ENCODE measurements at places on chromosomes 6 and 20.

GRCh38 chr6:79330704-79331103 is 96.2 kb upstream of the HMGN3 start:
- peak; percentile 79 for DNase-seq

- peak; percentile 25 for DNase-seq
Measured at GRCh38 chr6:136249336-136249735, 775 bp downstream of the MTFR2 start.

- DNase-seq = no peak
Measured at GRCh38 chr6:133377219-133377618, 136.1 kb downstream of the EYA4 start.

- DNase-seq = no peak
Measured at GRCh38 chr20:52098186-52098585, 93.4 kb downstream of the ZFP64 start.

DNA sequence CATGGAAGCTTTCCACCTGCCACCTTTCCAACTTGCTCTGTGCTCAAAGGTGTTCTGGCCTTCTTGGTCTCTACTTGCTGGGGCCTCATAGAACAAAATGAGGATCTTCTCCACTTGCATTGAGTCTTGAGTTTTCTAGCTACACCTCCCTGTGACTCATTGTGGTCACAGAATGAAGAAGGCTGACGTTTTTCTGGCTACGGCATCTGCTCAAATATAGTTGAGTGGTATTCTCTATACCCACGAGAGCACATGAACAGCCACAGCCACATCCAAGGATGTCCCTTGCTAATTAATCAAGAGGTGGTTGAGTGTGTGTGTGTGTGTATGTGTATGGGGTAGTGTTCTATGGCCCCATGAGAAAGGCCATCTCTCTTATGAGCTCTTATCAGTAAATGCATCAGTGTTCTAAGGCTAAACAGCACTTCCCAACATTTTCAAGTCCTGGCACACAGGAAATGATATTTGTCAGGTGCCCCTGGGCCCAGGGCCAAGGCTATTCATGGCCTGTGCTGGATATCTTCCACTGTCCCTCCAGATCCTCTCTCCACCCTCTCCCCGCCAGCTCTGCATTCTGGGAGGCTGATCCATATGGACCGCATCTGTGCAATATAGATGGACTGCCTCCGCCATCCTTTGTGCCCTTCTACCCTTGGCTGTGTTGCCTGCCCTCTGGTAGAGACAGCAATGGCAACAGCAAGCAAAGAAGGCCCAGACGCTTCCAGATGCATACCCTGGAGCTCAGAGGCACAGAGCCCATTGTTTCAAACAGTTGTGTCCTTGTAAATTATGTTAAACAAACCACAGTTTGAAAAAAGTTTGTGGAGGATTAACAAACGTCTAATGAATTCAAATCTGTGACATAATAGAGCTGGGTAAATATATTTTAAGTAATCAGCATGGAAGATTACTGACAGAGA is 150.2 kb downstream of the LRFN2 start:
- peak; percentile 80 for DNase-seq

DNA sequence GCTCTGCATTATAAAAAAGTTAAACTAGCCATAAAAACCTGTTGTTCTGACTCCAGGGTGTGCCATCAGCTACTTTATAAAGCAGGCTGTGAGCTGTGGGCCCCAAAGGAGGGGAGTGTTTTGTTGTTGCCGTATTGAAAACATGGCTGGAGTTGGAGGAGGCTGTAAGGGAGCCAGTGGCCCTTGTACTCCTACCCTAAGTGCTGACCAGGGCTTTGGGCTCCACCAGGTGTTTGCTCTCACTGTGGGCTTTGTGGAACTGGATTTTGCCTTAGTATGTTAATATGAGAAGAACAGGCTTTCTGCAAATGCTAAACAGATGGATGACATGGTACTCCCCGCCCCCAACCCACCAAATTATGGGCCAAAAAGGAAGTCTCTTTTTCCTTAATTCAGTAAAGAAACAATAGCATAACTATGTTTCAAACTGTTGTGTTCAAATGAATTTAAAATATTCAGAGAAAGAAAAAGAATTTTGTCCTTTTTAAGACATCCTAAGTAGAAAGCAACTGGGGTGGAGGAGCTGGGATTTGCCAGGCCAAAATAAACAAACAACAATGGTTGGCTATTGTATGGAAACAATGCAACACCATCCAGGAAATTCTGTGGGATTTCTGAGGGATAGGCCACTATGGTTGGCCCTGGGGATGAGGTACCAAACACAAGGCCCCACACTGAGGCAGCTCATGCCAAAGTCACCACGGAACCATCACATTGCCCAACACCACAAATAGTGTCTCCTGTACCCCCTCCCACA is 63.3 kb downstream of the PLCG1 start:
- DNase-seq = no peak

- no peak for DNase-seq
Measured at GRCh38 chr6:150048099-150048498, 20.8 kb downstream of the ULBP3 start.

- peak; percentile 35 for DNase-seq
Measured at GRCh38 chr20:50824137-50824536, 29.3 kb downstream of the BCAS4 start.

- DNase-seq = peak; percentile 33
Measured at GRCh38 chr20:45835825-45836224, 2.2 kb downstream of the SNX21 start.

GRCh38 chr6:7201732-7202541 is 94.2 kb downstream of the RREB1 start:
- DNase-seq = no peak

DNA sequence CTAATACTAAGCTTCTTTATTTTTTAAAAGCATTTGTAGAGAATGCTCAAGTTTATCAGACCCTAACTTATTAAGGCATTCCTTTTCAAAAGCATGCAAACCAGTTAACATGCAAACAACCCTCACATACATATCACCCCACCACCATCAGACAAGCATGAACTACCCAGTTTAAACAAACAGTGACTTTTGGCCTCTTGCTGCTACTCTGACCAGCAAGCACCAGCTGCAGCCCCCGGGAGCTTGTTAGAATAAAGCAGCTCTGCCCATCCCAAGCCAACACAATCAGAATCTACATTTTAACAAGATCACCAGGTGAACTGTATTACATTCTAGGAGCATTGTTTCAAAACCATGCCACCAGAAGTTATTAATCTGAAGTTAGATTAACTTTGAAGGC is 5.9 kb upstream of the NUP153 start:
- DNase-seq = no peak

GRCh38 chr6:140697585-140697984 is 1323.1 kb upstream of the CITED2 start:
- no peak for DNase-seq

DNA sequence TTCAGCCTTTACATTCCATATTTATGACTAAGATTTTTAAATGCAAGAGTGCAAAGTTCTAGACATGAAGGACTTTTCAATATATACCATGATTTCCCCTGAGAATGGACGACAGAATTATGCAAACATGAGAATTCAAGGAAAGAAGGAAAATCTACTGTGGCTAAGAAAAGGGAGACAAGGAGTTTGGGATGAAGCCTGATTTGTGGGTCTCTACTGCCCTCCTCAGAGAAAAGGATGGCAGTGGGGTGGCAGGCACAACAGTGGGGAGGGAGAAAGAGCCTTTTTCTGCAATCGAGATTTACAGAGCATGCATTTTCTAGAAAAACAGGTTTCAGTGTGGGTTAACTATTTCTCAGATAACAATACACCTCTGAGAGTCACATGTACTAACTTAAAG is 466.9 kb upstream of the NRSN1 start:
- DNase-seq = peak; percentile 6

GRCh38 chr20:36481380-36482043 is 59.8 kb upstream of the MYL9 start:
- no peak for DNase-seq

DNA sequence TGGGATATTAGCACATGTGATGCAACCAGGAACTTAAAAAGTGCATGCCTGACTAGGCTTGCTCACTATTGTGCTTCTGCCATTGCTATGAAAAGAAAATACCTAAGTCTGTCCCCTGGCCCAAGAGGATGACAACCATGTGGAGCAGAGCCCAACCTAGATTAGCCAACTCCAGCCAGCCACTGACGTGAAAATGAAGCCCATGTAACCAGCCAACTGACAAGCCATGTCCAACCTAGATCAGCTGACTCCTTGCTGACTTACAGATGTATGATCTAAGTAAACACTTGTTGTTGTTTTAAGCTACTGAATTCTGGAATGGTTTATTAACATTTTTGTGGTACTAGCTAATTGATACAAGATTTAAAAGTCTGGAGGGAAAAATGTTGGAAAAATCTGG is 47.5 kb downstream of the PIGU start:
- DNase-seq = no peak

GRCh38 chr6:144536079-144536478 is 250.9 kb downstream of the UTRN start:
- no peak for DNase-seq

DNA sequence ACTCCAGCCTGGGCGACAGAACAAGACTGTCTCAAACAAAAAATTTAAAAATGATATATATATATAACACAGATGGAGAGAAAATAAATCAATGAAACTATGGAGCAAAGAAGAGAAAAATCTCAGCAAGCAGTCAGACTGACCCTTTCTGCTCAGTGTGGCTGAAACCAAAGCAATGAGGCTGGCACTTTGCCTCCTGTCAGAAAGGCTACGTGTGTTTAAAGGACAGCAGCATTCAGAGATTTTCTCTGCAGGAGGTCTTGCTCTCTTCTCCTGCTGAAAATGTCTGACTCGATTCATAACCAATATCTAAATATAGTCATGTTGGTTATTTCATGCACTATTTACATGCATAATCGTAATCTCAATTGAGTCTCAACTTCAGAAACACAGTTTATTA is 527.0 kb upstream of the JARID2 start:
- DNase-seq = no peak

DNA sequence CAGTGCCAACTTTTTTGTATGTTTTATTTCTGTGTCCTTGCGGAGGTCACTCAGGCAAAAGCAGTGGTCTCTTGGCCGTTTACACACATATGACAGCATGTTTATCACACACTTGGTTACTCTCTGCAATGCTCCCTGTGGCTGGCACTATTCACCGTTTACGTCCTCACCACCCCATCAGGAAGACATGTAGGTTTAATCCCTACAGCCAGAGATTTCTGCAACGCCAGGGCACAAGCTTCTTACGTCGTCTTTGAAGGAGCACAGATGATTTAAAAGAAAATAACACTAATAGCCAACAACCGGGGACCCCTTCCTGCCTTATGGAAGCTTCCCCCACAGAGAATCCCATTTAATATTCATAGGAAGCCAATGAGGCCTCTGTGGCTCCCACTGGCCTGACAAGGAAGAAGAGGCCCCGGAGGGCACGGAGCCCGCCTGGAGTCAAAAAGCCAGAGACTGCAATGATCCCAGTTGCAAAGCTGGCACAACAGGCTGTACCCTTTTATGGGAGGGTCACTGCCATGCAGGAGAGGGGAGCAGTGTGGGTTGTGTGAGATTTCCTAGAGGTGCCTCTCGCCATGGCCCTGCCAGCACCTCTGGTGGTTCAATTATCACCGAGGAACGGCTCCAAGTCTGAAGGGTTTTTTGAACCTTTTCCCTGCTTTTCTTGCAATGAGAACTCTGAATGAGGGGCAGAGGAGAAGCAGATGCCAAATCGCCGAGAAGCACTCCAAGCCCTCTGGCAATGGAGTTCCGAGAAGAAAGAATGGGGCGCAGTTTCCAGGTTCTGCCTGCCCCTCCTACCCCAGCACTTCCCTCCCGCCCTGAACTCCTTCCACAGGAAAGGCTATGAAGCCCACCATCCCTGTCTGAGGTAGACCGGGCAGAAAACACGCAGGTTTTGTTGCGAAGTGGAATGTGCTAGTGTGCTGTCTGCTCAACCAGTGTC is 96.2 kb downstream of the THBS2 start:
- no peak for DNase-seq

- no peak for DNase-seq
Measured at GRCh38 chr6:20335872-20336271, 65.8 kb upstream of the E2F3 start.

DNA sequence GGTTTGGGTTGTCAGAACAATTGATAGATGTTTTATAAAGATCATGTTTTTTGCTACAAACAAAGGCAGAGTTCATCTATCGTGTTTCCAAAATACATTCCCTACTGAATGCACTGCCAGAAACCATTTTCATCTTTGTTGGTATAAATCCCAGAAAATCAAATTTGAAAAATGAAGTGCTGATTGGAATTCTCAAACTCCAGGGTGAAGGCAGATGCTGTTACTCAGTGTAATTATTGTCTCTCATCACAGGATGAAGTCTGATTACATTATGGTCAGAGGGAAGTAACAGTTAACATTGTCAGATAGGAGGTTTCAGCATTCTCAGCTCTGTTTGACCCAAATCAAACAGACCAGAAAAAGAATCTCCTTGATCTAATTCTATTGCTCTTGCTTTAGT is 198.4 kb upstream of the KCNK16 start:
- DNase-seq = no peak

DNA sequence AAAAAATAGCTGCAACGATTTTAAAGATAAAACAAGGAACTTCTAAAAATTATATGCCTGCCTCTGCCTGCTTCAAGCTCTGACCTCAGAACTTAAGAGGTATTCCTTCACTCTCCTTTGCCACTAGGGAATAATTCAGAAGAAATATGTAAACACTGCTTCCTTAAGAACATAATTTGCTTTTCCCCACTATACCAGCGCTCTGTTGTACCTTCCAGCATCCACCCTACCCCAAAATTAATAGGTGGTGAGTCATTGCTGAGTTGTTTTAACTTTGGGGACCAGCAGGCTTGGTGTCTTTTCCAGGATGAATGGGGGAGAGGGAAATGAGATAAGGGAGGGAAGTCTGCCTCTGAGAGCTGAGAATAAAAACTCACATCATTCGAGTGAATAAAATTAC is 107.7 kb upstream of the ATXN1 start:
- no peak for DNase-seq

DNA sequence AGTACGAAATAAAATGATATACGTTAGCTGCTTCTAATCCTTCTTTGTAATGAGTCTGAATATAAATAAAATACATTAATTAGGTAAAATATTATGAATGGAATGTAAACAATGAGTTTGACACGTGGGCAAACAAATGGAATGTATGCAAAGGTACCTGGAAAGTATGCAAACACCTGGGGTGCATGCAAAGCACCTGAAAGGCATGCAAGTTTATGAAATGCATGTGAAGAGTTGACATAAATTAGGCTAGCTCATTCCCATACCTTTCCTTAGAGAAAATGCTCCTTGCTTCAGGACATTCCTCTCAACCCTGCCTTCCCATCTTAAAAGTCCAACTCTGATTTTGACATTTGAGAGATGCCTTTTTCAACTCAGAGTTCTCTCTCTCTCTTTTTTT is 140.9 kb downstream of the EDN1 start:
- no peak for DNase-seq

- DNase-seq = no peak
Measured at GRCh38 chr6:48183178-48183577, 72.2 kb upstream of the PTCHD4 start.

DNA sequence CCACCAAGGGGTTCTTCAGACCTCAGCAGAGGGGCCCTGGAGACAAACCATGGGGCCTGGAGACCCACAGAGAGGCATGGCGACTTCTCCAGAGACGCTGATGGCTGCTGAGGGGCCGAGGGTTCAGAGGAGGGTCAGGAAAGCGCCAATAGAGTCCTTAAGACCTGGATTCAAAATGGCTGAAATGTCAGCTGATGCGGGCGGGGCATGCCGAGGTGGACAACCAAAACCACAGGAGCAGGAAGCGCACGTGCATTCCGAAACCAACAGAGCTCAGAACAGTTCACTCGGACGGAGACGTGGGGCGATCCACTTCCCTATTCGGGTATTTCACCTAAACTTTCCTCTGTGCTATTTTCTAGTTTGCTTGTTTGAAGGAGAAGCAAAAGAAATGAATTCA is 99.9 kb upstream of the RIN2 start:
- DNase-seq = no peak

- peak; percentile 97 for DNase-seq
Measured at GRCh38 chr6:30769088-30769852, 24.9 kb upstream of the IER3 start.

Data from bronchial epithelial cell (primary cell).